ENCODE measurements at places on chromosomes 16 and 17. TPM values are rescaled to one million over a fixed set of nuclear protein-coding genes. Genes with fewer than 3 reads are reported as not detected.

TMEM204 gene
- 2.8 TPM for total RNA-seq

GRCh38 chr17:42289611-42290181 is 1.4 kb downstream of the STAT5A start:
- peak; percentile 84 for DNase-seq

GRCh38 chr17:75551266-75551665 is 25.8 kb downstream of the LLGL2 start:
- no peak for DNase-seq

TBX2 gene
- total RNA-seq = not detected

ODF4 gene
- not detected for total RNA-seq

CACNG3 gene
- total RNA-seq = not detected

DNA sequence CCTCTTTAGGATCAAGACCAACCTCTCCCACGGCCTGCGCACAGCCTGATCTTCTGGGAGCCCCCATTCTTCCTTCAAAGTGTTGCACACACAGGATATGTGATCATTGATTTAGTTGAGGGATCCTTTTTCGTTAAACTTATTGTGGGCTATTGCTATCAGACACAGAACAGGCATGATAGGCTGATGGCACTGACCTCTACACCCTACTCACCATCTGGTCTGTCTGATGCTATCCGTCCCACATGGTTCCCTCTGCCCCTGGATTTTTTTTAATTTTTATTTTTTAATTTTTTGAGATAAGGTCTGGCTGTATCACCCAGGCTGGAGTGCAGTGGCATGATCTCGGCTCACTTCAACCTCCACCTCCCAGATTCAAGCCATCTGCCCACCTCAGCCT is 19.2 kb upstream of the LITAF start:
- DNase-seq = no peak

DNA sequence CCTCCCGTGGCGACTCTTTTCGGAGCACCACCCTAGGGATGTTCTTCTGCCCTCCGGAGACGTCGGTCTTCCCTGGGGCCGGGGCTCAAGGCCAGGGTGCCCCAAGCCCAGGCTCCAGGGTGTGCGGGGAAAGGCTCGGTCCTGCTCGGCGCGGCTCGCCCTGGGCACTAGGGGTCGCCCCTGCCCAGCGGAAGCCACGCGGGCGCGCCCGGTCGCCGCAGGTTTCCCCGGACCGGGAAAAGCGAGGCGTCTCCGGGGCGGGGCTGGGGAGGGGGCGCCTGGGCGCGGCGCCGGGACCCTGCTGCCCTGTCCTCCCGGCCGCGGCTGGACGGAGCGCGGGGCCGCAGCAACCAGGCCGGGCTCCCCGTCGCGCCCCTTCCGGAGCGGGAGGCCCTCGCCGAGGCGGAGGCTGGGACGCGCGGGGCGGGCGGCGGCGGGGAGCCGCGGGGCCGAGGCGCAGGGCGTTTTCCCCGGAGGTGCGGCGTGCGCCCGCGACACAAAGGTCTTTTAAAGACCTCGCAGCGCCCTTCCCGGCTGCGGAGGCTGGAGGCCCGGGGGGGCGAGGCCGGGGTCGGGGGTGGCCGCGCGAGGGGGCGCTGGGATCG is 76.4 kb downstream of the MRC2 start:
- peak; percentile 74 for DNase-seq

DNA sequence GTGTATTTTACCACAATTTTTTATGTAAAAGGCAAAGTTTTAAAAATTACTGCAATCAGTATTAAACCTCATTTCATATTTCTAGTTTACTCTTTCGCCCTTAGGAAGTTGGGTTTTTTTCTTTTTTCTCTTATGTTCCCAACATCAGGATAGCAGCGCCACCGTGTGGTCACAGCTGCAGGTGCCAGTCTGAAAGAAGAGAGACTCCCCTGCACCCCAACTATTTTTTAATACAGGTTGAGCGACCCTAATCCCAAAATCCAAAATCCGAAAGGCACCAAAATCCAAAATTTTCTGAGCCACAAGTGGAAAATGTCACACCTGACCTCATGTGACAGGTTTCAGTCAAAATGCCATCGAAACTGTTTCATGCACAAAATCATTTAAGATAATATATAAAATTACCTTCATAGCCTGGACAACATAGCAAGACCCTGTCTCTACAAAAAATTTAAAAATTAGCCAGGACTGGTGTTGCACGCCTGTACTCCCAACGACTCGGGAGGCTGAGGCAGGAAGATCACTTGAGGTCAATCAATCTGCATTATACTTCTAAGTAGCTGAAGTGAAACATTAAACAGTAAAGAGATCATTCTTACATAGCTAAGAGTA is 21.8 kb upstream of the ASGR2 start:
- peak; percentile 69 for DNase-seq

CDH5 gene
- not detected for total RNA-seq

DNA sequence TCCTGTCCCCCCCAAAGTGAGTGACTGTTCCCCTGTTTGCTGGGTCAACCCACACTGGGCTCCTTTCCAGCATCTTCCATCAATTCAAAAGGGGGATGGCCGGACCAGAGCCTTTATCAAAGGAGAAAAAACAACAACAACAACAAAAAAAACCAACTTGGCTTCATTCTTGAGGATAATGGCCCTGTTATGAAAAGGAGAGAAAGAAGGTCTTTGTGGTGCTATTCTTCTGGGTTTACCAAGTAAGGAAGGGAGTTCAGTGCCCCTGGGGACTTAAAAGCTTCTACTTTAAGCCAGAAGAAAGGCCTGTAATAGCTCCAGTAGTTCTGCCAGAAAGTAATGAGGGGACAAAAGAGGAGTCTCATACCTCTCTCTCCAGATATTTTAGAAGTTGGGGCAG is 71.5 kb downstream of the RGS9 start:
- no peak for DNase-seq

GRCh38 chr17:61002316-61002736 is 324.7 kb downstream of the BCAS3 start:
- no peak for DNase-seq

- no peak for DNase-seq
These were observed 16.4 kb upstream of the SEC14L1 start for GRCh38 chr17:77124192-77124889.

CORO6 gene
- total RNA-seq = 2.1 TPM

GRCh38 chr17:72338847-72339790 is 218.3 kb downstream of the SOX9 start:
- DNase-seq = no peak

- no peak for DNase-seq
These were observed 882.8 kb upstream of the SOX9 start for GRCh38 chr17:71237903-71238538.

DNA sequence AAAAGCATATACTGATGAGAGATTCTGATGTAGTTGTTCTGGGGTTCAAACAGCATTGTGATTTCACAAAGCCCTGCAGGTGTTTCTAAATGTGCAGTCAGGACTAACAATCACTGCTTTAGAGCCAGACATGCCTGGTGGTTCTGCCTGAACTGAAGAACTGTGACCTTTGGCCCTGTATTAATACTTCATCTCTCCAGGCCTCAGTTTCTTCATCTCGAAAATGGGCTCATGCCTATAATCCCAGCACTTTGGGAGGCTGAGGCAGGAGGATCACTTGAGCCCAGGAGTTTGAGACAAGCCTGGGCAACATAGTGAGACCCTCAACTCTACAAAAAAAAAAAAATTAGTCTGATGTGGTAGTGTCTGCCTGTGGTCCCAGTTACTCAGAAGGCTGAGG is 3.9 kb downstream of the DNAI2 start:
- no peak for DNase-seq

KIF2B gene
- total RNA-seq = not detected

KRT25 gene
- total RNA-seq = not detected

ATP2A1 gene
- 5.0 TPM for total RNA-seq

ASPHD1 gene
- total RNA-seq = not detected

DNA sequence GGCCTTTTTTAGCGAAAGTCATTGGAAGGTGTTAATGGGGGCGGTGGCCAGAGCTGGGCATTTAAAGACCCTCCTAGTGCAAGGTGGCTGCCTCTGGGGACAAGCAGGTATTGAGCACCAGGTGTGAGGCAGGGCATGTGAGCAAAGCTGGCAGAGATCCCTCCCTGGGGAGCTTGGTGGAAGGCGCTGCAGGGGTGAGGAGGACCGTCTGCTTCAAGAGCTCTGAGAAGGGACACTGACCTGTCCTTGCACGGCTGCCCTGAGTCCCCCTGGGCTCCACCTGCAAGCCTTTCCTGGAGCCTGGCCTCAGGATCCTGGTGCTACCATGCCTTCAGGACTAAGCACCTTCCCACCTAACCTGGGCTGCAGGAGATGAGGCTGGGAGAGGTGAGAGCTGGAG is 127.0 kb upstream of the CIBAR2 start:
- DNase-seq = no peak

- no peak for DNase-seq
These were observed 16.6 kb downstream of the G6PC1 start for GRCh38 chr17:42917236-42917603.

GRCh38 chr16:85458968-85459367 is 154.2 kb upstream of the GSE1 start:
- DNase-seq = no peak

TBX6 gene
- 0.78 TPM for total RNA-seq

DNA sequence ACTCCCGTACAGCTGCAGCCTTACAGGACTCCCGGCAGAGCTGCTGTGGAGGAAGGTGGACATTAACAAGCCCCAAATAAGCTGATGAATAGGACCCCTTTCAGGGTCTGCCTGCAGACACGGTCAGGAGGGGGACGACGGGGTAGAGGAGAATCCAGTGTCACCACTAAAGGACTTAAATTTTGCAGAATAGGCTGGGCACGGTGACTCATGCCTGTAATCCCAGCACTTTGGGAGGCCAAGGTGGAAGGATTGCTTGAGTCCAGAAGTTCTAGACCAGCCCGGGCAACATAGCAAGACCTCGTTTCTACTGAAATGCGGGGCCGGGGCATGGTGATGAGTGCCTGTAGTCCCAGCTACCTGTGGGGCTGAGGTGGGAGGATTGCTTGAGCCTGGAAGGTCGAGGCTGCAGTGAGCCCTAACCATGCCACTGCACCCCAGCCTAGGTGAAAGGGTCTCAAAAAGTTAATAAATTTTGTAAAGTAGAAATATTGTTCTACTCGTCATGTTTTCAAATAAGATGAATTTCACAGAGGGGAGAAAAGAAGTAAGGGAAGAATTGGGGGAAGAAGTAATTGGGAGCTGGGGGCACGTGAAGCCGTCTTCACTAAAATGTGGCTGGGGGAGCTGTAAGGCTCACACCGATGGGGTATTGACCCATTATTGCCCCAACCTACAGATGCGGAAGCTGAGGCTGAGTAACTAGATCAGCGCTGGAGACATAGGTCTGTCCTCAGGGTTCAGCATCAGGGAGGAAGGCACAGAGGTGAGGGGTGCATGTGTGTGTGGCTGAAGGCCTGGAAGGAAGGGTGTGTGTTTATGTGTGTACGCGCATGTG is 4.7 kb downstream of the LITAFD start:
- no peak for DNase-seq

FZD2 gene
- total RNA-seq = not detected

- DNase-seq = no peak
These were observed 137.9 kb downstream of the PITPNC1 start for GRCh38 chr17:67514998-67515397.

CFAP52 gene
- total RNA-seq = not detected

GRCh38 chr16:20216591-20217217 is 110.6 kb downstream of the GP2 start:
- DNase-seq = no peak

HEXIM1 gene
- 48.0 TPM for total RNA-seq

GRCh38 chr17:34171245-34171818 is 83.8 kb upstream of the CCL2 start:
- DNase-seq = peak; percentile 74

DNA sequence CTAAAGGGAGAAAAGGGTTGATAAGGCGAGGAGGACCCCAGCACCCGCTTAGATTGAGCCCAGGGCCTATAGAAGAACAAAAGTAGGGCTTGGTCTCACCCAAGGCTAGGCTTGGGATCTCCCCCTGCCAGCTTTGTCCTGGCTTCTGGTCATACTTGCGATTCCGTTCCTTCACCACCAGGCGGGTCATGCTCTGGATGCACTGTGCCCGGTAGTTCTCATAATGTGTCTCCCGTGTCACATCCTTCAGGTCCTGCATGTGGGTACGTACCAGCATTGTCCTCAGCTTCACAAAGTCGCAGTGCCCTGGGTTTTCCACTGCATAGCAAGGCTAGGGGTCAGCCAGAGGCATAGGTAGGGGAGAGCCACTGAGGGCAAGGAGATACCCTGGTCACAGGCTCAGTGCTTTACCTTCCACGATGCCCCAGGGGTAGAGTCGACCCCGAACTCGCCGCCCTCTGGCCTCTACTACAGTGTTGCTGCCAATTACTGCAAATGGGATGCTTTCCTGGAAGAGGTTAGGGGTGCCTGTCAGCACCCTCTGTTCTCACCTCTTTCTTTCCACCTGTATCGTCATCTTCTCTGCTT is 6.5 kb upstream of the MTMR4 start:
- no peak for DNase-seq

DNA sequence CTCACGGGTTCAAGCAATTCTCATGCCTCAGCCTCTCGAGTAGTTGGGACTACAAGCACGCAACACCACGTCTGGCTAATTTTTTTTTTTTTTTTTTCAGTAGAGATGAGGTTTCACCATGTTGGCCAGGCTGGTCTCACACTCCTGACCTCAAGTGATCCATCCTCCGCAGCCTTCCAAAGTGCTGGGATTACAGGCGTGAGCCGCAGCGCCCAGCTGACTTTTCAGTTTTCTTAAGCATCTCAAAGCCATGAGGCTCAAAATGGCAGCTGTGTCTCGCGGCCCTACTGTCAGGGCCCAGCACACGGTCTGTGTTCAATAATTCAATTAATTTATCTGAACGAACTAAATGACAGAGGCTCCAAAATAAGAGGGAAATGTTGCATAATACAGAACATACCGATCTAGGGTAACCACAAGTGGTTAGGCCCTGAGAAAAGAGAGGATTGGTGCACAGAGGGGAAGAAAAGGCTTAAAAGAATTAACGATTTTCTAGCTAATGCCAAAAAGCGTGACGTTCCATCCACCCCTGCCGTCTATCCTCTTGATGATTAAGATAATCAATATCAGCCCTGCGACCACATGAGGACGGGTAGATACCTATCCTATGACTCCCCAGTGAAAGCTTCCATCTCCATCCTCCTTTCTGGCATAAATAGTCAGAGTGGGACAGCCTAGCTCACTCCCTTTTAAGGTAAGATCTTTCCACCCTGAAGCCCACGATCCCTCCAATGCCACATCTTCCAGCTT is 136.9 kb downstream of the SLC39A11 start:
- DNase-seq = no peak

DNA sequence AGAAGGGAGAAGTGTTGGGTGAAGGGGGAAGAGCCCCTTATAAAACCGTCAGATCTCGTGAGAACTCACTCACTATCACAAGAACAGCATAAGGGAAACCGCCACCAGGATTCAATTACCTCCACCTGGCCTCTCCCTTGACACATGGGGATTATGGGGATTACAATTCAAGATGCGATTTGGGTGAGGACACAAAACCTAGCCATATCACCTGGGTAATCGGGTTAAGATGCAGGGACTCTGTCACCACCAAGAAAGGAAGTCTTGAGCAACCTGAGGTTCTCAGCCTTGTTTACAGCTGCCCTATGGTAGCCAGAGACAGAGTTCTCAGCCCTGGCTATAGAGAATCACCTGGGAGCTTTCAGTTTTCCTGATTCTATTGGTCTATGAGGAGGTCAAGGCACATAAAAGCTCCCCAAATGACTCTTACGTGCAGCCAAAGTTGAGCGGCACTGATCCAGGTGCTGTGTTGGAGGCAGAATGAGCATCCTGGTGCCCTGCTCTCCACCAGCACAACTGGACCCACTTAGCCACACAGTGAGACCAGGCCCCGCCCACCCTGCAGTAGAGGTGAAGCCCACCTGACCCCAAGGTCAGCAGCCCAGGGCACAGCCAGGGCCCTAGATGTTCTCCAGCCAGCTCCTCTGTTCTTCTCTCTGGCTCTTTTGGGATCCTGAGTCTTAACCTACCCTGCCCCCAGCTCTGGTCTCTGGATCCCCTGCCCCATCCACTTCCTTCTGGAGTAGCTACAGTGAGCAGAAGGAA is 138.5 kb upstream of the CDH5 start:
- no peak for DNase-seq

WDR81 gene
- 17.9 TPM for total RNA-seq

Measured in natural killer cell treated with Interleukin-12 subunit alpha and Interleukin-12 subunit beta and Interleukin-15 and Interleukin-18, amount 100 ng/mL, for 72 hours (primary cell).